ENCODE measurements at places on chromosomes 16 and 17.

GRCh38 chr16:12539185-12539929 lies 264.3 kb downstream of the CPPED1 start:
- DNase-seq = no peak

DNA sequence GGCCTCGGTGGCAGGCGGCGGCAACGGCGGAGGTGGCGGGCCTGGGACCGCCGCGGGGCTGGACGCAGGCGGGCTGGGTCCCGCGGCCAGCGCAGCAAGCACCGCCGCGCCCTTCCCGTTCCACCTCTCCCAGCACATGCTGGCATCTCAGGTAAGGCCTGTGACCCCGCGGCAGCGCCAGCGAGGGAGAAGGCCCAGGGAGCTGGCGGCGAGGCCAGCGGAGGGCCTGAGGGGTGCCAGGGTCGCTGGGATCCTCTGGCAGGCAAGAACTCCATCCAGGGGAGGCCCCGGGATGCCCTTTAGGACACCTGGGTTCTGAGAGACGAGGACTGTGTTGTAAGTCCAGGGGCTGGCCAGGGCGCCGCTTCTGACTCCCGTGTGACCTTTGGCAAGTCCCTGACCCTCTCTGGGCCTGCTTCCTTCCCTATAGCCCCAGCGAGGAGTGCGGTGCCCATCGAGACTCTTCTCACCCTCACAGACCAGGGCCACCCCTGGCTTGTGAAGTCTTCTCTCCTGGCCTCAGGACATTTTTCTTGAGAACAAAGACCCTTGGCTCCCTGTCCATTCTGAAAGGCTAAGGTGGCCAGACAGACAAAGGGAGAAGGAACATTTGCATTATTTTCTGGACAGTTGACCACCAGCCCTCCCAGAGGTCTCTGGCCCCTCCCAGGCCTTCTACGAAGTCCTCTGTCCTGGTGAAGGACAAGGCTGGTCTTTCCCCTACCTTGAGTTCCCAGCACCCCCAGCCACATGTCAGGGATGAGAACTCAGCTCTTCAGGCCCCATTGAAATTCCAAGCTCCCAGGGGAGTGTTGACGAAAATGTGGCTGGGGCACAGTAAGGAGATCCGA lies 6.3 kb downstream of the TBX2 start:
- no peak for DNase-seq

GRCh38 chr17:58229384-58229783 lies 9.0 kb upstream of the LPO start:
- DNase-seq = no peak

DNA sequence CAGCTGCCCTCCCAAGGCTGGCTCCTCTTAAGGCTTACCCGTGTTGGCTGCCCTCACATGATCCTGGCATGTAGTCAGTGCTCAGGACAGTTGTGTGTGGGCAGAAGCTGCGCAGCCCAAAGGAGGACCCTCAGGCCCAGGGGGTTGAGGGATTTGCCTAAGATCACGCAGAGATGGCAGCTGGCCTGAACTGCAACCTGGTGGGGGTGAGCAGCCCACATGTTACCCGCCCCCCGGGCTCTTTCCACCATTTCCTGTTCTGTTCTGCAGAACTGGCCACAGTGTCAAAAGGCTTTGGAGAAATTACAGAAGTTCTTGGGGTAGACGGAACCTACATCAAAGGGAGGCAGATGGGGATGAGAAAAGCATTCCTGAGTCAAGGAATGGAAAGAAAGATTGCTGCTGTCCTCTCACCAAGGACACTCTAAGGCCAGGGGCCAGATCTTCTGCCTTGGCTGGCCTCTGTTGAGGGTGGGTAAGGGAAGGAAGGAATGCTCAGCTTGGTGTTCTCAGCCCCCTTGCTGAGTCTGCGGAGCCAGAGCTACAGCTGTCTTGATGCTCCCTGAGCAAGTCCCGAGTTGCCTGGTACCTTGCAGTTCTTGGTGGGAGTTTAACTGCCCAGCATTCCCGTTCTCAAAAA lies 53.0 kb downstream of the EPN2 start:
- no peak for DNase-seq
